ENCODE measurements at places on chromosomes 4 and X.
A peak's percentile ranks its signal among the peaks of the same experiment; 100 is the strongest.

DNA sequence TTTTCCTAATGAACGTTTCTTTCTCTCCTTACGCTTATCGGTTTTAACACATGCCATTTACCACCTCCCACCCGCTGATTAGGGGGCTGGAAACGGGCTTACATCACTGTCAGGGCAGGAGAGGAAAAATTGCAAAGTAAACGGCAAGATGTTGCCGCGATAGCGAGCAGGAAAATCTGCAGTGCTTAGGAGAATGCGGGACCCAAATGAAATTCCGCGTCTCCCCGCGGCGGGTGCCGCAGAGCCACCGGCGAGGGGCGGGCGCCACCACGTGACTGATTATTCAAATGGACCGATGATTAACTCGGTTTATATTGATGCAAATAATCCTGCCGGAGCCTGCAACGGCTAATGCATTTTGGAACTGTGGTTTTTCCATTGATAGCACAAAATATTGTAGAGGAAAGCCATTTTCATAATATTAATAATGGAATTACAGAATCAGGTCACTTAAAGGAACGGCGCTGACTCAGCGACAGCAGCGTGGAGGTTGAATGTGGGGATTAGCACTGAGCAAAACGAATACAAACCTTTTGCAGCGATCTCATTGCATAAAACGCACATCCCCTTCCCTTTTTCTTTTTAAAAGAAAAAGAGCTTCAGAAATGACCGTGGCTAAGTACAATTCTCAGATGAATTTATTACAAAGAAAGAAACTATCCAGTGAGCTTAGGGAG, 224.2 kb downstream of the STIM2 start:
- peak; percentile 33 for DNase-seq

GRCh38 chr4:123740236-123740635, 343.6 kb downstream of the SPRY1 start:
- no peak for DNase-seq

- DNase-seq: no peak
Observed at GRCh38 chr4:3010998-3011397, 47.6 kb downstream of the GRK4 start.

- no peak for DNase-seq
Observed at GRCh38 chr4:101415962-101416361, 68.6 kb upstream of the PPP3CA start.

- no peak for DNase-seq
Observed at GRCh38 chr4:84019626-84020025, 479.5 kb downstream of the NKX6-1 start.

DNA sequence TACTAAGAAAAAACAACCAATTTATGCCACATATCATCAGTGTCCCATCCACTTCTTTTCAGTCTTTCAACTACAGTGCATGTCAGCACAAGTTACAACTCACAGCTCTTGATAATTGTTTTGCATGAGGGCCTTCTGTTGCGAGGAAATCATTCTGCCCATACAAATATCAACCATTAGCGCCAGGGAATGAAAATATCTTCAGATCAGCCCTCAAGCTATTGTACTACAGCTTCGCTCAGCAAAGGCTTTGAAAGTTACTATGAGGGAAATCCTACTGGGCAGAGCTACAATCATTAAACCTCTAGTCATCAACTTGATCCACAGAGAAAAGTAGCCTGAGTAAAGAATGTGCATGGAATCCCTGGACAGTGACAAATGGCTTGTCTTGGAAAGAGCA, 1023.6 kb upstream of the HS3ST1 start:
- no peak for DNase-seq

DNA sequence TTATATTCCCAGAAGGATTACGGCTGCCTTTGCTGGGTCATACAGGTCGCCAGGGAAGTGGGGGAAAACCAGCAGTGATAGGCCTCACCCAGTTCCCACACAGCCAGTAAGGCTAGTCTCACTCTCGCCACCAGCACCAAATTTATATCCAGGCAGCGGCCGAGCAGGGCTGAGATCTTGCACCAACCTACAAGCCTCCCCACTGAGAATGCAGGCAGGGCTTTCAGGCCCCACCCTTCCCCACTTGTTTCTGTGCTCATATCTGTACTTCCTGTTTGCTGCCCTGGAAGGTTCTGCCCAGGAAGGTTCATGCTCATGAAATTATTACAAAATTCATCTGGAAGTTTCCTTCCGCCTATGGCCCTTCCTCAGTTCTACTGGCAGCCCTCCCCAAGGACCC, 179.7 kb downstream of the STIM2 start:
- DNase-seq: peak; percentile 41

GRCh38 chr4:132592340-132592739, 556.8 kb upstream of the PCDH10 start:
- no peak for DNase-seq

DNA sequence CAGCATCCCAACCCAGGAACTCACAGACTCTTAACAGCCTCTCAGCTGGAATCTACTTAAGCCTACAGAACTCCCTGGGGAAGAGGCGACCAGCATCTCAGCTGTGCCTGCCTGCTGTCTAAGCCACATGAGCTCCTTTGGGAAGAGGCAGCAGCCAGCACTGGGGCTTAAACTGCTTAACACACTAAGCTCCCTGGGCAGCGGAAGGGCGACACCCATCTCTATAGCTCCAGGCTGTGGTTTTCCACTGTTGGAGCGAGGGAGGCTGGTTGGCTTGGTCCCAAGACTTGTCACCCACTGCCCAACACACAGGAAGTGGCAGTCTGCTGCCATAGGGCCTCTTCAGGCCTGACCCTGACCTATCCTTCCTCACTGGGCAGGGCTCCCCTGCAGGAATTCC, 1544.1 kb upstream of the ADGRL3 start:
- no peak for DNase-seq

GRCh38 chr4:80542747-80543146, 207.2 kb downstream of the CFAP299 start:
- no peak for DNase-seq

- DNase-seq: peak; percentile 70
Observed at GRCh38 chr4:138190452-138190858, 51.7 kb downstream of the SLC7A11 start.

- no peak for DNase-seq
Observed at GRCh38 chrX:103356130-103356798, at the start of gene TCEAL9. TSS of gene TCEAL9 (plus strand) at chrX:103356506. CDS start at chrX:103357685, 1,179 bp downstream.

- no peak for DNase-seq
Observed at GRCh38 chr4:31539284-31540069, 819.3 kb downstream of the PCDH7 start.

GRCh38 chr4:129708784-129709183, 612.8 kb downstream of the C4orf33 start:
- no peak for DNase-seq

DNA sequence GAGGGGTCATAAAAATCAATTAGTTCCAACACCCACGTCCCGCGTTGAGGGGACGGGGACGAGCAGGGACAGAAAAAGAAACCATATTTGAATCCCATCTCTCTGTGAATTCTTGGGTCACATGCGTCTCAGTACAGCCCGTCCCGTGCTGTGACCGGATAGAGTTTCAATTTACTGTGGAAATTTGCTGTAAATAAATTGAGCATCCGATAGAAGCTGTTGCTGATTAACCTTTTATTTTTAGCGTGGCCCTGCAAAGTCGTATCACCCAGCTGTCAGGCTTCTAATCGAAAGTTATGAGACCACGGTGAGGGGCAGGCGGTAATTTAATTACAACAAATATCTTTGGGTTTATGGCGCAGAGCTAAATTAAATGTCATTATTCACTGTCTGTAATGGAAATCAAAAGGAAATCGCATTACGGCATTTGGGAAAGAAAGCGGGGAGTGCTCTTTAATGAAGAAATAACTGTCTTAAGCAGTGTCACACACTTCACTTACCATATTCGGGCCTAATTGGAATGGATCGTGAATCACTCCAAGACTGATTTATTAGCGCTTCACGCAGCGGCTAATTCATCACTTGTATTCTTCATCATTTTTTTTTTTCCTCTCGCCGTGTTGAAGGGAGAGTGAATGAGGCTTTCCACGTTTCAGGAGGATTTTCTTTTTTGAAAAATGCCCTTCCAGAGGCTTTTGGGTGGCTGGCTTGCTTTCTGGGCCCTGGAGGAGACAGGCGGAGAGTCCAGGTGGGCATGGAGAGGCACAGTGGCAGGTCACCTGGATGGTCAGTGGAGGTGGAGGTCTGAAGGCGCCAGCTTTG, 7.3 kb downstream of the SHOX start:
- DNase-seq: no peak

DNA sequence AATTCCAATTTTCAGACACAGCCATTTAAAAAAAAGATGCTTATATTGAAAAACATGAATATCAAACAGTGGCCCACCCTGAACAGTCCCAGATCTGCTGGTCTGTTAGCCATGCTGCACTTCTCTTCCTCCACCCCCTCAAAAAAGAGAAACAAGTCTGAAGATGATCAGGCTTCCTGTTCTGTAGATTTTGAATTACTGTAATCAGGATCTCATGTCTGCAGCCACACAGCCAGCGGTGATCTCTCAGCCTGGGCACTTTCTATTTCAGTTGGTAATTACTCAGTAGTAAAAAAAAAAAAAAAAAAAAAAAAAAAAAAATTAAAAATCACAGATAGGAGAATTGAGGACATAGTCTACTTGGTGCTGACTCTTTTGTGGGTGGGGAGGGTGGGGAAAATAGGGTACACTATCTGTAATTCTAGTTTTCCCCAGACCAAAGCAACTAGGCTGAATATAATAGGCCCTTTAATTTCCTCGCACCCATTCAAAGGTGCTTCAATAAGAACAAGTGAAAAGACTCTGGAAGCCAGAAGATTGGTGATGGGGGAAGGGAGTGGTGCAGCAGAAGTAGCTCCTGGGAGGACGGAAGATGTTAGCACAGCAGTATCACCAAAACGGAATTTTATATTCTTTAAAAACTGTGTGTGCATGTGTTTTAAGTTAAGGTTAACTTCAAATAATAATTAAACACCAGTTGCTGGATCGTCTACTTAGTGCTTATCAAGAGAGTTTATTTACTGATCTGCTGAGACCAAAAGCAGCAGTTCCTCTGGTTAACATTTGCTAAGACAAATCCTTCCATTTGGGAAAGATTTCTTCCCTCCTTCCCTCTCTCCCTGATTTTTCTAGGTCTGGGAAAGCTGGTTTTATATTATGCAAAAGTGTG, 47.0 kb downstream of the SPRY1 start:
- no peak for DNase-seq

DNA sequence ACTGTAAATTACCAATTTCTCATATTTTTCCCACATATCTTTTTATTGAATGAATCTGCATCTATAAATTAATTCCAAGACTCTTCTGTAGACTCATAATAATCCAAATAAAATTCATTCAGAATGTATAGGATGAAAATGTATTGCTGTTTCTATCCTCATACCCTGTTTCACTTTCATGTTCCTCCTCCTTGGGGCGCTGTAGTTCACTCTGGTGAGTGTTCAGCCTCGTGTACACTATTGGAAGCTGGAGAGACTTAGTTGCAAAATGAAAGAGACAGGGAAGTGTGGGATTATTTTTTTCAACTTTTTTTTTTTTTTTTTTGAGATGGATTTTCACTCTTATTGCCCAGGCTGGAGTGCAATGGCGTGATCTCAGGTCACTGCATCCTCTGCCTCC, 296.1 kb downstream of the TLL1 start:
- no peak for DNase-seq

DNA sequence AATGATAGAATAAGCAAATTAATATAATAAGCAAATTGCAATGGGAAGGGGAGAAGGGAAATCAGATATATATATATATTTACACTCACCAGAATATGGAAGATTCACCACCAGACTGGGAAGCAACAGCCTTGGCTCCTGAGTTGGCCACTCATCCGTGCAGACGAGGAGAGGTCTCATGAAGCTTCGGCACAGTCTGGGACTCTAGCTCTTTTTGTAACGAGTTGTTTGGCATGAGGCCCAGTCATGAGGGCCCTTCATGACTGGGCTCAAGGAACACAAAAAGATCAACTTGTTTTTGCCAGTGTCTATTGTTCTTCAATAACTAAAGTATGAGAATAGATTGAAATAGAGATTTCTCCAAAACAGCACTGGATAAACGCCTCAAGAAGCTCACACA, 176.4 kb downstream of the ADGRA3 start:
- DNase-seq: no peak

DNA sequence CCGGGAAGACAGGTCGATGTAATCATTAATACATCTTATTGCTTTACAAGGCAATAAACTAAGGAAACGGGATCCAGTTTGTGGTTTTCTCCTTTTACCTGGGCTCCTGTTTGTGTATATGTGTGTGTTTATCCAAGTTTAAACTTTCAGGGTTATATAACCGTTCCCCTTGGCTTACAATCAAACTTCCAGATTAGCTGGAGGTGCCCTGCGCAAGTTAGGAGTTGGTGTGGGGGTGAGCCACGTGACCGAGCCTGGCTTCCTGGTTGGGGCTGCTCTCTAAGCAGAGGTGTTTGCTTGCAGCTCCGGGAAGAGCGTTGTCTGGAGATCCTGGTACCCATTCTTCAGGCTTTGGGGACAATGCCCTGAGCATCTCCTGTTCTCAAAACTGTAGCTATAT, 129.2 kb downstream of the FHDC1 start:
- DNase-seq: no peak

GRCh38 chr4:182876427-182876826, 40.8 kb downstream of the DCTD start:
- DNase-seq: no peak

GRCh38 chr4:138010639-138011038, 231.5 kb downstream of the SLC7A11 start:
- no peak for DNase-seq

DNA sequence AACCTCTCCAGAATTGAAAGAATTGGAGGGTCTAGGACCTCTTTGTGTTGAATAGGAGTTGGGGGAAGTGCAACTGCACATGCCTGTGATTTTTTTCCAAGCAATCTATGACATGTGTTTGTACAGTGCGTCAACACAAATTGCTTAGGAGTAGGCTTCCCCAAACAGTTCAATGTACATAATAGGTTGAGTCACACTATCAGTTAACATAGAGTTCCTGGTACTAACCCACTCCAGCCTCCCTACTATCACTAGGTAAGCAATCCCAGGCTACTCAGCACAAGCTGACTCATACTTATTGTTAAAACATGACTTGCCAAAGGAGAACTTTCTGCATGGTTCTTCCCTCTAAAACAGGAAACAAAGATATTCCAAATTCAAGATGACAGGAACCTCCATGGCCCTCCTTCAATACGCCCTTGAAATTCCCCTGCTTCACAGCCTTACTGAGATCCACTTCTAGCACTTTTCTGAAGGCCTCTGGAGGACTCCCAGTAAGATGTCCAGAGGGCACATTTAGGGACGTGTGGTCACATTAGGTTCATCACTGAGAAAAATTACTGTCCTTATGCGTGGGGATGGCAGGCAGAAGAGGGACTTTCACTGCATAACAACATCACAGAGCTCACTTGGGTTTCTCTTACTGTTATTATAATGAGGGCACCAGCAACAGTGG, 8.4 kb upstream of the VSIG1 start:
- no peak for DNase-seq

Data from HL-60 (cell line).